ENCODE measurements at places on chromosomes 1 and 21.

- peak; percentile 25 for DNase-seq
These were observed 684 bp downstream of the SLC2A1 start for GRCh38 chr1:42957880-42958487.

DNA sequence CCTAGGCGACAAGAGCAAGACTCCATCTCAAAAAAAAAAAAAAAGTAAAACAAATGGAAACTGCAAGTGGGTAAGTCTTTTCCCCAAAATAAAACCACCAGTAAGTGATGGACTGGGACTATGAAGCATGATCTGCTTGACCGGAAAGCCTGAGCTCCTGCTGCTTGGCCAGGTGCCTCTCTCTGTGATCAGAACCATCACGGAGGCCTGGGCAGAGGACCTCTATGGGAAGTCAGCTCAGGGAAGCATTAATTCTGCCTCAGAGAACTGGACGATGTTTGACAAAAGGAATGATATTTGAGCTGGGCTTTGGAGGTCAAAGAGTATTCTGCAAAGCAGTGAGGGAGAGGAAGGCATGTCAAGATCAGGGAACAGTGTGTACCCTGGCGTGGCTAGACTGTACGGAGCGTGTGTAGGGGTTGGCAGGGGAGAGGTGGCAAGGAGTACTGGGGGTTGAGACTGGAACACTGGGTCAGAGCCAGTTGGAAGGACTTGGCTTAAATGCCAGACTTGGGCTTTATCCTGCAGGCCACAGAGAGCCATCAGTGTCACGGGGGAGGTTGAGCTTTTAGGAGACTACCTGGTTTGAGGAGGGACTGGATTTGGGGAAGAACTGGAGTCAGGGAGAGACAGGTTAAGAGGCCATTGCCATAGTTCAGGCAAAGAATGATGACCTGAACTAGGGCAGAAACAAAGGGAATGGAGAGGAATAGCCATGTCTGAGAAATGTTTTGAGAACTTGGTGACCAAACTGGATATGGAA, 16.4 kb downstream of the ATP1A2 start:
- no peak for DNase-seq

GRCh38 chr1:154978360-154978759, 3.9 kb downstream of the CKS1B start:
- DNase-seq, result no peak

GRCh38 chr1:211588711-211589110, 9.8 kb upstream of the SLC30A1 start:
- DNase-seq, result no peak

GRCh38 chr1:29914936-29915335, 678.6 kb downstream of the PTPRU start:
- no peak for DNase-seq

GRCh38 chr1:86695400-86695799, 9.0 kb upstream of the SH3GLB1 start:
- DNase-seq, result no peak

- DNase-seq, result no peak
These were observed 10.0 kb upstream of the OTUD3 start for GRCh38 chr1:19872190-19872589.

DNA sequence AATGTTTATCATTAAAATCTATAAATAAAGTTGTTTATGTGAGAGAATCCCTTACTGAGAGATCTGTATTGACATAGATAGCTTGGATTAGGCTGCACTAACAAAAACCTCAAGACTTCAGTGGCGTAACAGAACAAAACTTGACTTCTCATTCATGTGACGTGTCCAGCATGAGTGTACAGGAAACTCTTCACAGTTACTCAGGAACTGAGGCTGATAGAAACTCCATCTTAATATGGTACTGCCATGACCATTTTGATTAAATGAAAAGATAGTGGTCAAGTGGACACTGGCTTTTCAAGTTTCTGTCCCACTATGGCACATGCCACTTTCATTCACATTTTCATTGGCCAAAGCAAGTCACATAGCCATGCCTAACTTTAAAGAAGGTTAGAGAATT, 3.7 kb downstream of the ST3GAL3 start:
- DNase-seq, result no peak

DNA sequence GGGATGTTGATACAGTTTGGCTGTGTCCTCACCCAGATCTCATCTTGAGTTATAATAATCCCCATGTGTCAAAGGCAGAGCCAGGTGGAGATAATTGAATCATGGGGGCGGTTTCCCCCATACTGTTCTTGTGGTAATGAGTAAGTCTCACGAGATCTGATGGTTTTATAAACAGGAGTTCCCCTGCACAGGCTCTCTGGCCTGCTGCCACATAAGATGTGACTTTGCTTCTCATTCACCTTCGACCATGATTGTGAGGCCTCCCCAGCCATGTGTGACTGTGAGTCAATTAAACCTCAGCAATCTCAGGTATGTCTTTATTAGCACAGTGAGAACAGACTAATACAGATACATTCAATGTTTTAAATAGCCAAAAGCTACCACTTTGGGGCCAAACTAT, 41.1 kb downstream of the SLC35F3 start:
- DNase-seq, result peak; percentile 0

- DNase-seq, result no peak
These were observed 10.3 kb upstream of the C1orf198 start for GRCh38 chr1:230878591-230878990.

Data from DMS79 (cell line).